NCI-H510A (cell line): ENCODE measurements at places on chromosomes 12 and 14.

GRCh38 chr12:1500095-1500801, 94.1 kb downstream of the FBXL14 start:
- DNase-seq = no peak

- DNase-seq = no peak
These were observed 233.6 kb downstream of the BCL11B start for GRCh38 chr14:99038431-99038820.

- DNase-seq = no peak
These were observed 173.0 kb downstream of the ADGRD1 start for GRCh38 chr12:131126662-131127173.

DNA sequence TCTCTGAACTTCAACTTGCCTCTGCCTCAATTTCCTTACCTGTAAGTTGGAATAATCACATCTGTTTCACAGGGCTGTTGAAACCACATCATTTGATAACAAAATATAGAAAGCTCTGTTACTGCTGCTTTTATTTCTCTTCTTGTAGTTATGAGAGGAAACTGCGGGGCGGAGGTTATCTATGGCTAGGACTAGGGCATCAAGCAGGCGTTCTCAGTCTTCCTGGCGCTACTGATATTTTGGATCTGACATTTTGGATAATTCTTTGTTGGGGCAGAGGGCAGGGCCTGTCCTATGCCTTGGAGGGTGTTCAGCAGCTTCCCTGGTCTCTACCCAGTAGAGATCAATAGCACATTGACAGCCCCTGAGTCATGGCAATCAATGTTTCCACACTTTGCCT, 3.9 kb downstream of the P3H3 start:
- DNase-seq = no peak
